NCI-H1105 (cell line): ENCODE measurements at places on chromosomes 6 and 20.

DNA sequence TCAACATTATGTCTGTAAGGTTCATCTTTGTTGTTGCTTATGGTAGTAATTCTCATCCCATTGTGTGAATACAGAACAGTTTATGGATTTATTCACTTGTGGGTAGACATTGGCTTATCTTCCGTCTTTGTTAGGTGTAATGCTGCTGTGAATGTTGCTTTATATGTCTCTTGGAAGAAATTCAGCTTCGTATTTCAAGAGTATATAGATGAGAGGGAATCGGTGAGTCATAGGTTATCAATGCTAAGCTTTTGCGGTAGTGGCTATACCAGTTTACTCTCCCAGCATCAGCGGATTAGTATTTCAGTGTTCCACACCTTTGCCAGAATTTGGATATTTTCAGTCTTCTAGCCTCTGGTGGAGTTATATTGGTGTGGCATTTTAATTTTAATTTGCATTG is 77.8 kb downstream of the ZFAND3 start:
- no peak for DNase-seq

- no peak for DNase-seq
These were observed 67.8 kb upstream of the NHSL1 start for GRCh38 chr6:138567052-138567451.

- no peak for DNase-seq
These were observed 99.8 kb downstream of the TAF4 start for GRCh38 chr20:61965606-61966491.

- DNase-seq = no peak
These were observed 168.6 kb downstream of the NFATC2 start for GRCh38 chr20:51373713-51374455.

- no peak for DNase-seq
These were observed 22.4 kb upstream of the SLC9A8 start for GRCh38 chr20:49790077-49790798.

DNA sequence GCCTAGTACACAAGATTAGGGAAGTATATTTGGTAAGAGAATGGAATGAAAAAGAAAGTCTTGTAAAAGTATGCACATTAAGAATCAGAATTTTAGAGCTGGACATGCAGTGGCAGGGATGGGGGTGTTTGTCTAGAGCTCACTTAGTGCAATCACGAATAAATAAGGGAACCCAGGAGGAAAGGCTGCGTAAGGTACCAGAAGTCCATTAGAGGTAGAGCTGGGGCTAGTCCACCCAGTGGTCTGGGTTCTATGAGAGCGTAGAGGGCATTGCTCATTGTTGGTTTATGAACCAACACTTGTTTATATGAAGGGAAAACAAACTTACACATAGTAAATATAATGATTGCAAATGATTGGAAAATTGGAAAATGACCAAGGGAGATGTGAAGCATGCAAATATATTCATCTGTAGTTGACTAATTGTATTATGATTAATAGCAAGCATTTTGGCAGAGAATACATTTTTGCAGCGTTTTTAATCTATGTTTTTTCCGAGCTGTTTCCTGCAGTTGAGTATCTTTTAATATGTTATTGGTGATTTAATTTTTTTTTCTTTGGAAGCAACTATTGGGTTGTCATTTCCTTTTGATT is 3.2 kb downstream of the CDC40 start:
- DNase-seq = no peak
